Hematopoietic multipotent progenitor cell treated with erythropoietin and hydrocortisone succinate and interleukin-3 and kit ligand, for 6 days (in vitro differentiated cells): ENCODE measurements at places on chromosomes 4 and X.

GRCh38 chr4:51906167-51906958 lies 63.4 kb downstream of the DCUN1D4 start:
- DNase-seq, result peak; percentile 53

- DNase-seq, result no peak
Measured at GRCh38 chr4:153259661-153260060, 55.4 kb downstream of the TRIM2 start.

GRCh38 chrX:24874604-24875247 lies 141.0 kb downstream of the ARX start:
- DNase-seq, result no peak

GRCh38 chr4:168735735-168736134 lies 238.9 kb downstream of the PALLD start:
- DNase-seq, result no peak

- DNase-seq, result no peak
Measured at GRCh38 chrX:33416273-33416805, 205.0 kb upstream of the DMD start.

DNA sequence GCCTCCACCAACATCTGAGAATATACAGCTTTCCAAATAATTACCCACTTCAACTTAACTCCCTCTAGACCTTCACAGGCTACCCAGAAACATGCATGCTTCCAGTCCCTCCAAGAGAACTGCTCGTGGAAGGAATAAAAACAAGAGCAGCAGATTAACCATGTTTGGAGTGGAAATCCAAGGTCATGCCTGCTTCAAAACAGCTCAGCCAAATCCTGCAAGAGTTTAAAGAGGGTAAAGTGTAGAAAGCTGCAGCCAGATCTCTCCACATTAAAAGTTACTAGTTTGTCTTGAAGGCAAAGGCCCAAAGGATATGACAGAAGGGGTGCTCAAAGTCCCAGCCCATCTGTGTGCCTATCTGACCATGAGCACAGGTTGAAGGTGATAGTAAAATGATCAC lies 139.3 kb downstream of the RNF150 start:
- no peak for DNase-seq

GRCh38 chr4:106773076-106773905 lies 262.8 kb downstream of the DKK2 start:
- DNase-seq, result no peak

DNA sequence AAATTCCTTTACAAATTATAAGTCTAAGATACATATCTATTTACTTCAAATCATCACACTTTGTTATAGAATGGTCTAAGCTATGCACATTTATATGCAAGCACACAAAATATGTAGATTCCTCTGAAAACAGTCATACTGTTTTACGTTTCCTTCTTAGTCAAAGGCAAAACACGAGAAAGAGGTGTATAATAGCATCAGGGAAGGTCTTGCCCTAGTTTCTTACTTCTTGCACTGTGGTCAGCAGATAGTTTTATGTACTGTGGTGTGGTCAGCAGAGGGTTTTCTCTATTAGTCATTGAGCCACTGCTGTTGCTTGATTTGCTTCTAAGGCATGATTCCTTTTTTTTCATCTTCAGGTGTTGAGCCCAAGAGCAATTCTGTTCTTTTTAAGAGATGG lies 117.7 kb downstream of the ADAM29 start:
- DNase-seq, result no peak

DNA sequence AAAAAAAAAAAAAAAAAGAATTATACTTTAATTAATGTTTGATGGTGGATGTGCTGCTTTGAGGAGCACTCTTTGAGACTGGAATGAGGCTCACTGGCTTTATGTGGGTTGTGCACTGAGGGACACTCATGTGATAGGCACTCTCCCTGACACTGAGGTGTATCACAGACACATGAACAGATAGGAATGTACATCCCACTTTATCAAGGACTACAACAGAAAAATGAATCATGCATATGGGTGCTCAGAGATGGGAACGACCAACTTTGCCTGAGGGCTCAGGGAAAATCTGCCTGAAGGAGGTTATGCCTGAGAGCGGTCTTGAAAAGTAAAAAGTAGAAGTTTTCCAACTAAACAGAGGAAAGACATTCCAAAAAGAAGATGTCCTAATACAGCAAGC lies 97.7 kb upstream of the RBPJ start:
- DNase-seq, result no peak

DNA sequence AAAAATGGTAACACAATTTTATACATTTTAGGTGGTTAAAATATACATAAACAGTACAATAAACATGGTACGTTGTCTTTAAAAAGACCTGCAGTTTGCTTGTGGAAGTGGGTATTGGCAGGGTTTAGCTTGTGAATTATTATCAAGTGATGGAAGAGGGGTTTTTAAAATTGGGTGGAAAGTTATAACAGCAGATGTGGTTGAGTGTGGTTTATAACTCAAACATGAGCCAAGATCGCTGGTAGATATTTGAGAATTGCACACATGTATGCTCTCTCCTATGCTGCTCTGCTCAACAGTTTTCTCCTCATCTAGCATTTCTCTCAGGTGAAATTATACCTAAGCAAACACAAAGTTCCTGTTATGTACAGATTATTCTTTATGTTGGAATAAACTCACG lies 14.0 kb downstream of the EPGN start:
- DNase-seq, result peak; percentile 76

- DNase-seq, result no peak
Measured at GRCh38 chr4:996997-997374, 3.8 kb upstream of the SLC26A1 start.

- no peak for DNase-seq
Measured at GRCh38 chrX:140477987-140478386, 26.9 kb downstream of the SOX3 start.

- DNase-seq, result no peak
Measured at GRCh38 chr4:118941799-118942198, 53.1 kb downstream of the SYNPO2 start.

DNA sequence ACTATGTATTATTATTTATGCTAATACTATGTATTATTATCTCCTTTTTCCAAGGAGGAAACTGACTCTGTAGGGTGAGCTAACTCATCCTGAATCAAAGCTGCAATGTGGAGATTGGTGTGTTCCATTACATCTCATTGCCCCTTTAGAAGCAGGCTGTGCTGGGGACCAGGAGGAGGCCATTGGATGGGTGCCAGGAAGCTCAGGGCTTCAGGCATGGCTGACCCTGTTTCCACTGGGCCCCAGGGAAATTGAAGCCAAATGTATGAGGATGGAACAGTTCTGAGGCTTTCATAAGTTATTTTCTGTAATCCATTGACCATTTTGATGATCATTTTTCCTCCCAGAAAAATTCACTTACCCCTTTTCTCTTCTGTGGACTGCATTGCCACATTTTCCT lies 418.8 kb upstream of the ZFP42 start:
- DNase-seq, result no peak

GRCh38 chr4:30763321-30763727 lies 43.2 kb downstream of the PCDH7 start:
- no peak for DNase-seq

- DNase-seq, result no peak
Measured at GRCh38 chr4:84492290-84492689, 6.8 kb downstream of the NKX6-1 start.

DNA sequence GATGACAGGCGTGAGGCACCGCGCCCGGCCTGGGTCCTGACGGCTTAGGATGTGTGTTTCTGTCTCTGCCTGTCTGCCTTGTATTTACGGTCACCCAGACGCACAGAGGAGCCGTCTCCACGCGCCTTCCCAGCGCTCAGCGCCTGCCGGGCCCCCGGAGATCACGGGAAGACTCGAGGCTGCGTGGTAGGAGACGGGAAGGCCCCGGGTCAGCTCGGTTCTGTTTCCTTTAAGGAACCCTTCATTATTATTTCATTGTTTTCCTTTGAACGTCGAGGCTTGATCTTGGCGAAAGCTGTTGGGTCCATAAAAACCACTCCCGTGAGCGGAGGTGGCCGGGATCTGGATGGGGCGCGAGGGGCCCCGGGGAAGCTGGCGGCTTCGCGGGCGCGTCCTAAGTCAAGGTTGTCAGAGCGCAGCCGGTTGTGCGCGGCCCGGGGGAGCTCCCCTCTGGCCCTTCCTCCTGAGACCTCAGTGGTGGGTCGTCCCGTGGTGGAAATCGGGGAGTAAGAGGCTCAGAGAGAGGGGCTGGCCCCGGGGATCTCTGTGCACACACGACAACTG lies 1.3 kb downstream of the SHOX start:
- no peak for DNase-seq

GRCh38 chr4:167238226-167238625 lies 3.9 kb upstream of the SPOCK3 start:
- DNase-seq, result no peak

DNA sequence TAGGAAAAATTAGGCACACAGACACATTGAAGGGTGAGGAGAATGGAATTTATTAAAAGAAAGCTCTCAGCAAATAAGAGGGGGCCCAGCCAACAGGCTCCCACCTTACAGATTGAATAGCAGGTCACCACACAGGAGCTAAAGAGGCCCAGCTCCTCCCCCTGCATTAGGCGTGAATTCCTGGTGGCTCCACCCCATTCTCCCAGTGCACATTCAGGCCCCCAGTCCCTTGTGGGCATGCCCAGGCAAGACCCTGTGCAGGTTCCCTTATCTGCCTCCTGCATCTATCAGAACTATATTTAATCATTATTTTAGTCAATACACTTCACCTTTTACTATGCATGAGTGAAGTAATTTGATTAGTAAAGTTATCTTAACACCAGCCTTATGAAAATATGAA lies 856.3 kb upstream of the NDST4 start:
- no peak for DNase-seq

- DNase-seq, result no peak
Measured at GRCh38 chr4:187972135-187972534, 23.4 kb upstream of the ZFP42 start.

- DNase-seq, result no peak
Measured at GRCh38 chr4:153001626-153002025, 65.5 kb downstream of the FHDC1 start.
